Activated CD8-positive, alpha-beta memory T cell treated with anti-CD3 and anti-CD28 coated beads, Interleukin-2, amount 10 ng/mL, durations not matched to agents 7 days and 5 days (primary cell): ENCODE measurements at places on chromosomes 1 and 21. TPM values are rescaled to one million over a fixed set of nuclear protein-coding genes. Genes with fewer than 3 reads are reported as not detected.

RXRG gene
- total RNA-seq = not detected

GRCh38 chr1:153649863-153650235, 8.7 kb upstream of the SNAPIN start:
- DNase-seq = no peak

GRCh38 chr1:87045761-87046304, 131.4 kb downstream of the HS2ST1 start:
- DNase-seq = peak; percentile 47

GRCh38 chr1:248782416-248783141, 27.0 kb upstream of the LYPD8 start:
- DNase-seq = peak; percentile 8

WDR64 gene
- 0.12 TPM for total RNA-seq

- no peak for DNase-seq
Measured at GRCh38 chr1:181139631-181140061, 51.1 kb downstream of the IER5 start.

GRCh38 chr21:43913928-43914327, 48.9 kb downstream of the AGPAT3 start:
- no peak for DNase-seq

DNA sequence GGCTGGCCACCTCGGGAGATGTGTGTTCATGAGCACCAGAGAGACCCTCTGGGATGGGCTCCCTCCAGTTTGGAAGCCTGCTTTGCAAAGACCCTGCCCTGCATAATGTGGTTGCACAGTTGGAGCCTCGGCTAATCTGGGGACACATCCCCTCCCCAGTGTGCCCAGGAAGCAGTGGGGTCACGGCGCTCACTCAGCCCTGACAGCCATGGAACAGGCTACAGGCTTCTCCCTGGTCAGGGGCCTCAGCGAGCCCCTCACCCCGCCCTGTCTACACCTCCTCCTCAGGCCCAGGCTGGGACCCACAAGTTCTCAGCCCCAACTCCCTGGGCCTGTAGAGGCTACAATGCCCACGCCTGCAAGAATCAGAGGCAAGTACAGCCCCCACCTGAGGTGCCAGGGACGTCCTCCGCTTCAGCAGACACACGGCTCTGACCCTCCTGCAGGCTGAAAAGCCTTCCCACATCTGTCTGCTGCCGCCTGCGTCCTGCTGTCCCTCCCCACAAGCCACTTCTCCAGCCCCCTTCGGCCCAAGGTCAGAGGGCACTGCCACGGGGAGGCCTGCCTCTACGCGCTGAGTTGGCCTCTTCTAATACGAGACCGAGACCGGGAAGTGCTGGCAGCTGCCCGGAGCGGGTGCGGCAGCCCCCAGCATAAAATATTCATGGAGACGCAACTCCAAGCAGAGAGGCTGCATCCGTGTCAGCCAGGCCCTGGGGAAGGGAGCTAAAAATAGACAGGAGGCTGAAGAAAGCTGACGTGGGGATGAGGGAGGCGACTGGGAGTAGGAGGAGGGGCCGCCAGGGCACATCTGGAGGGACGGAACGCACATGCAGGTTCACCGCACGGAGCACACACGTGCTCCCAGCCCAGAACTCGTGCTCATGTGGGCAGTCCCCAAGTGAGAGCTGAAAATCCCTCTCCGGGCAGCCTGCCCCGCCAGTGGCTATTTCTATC, 15.2 kb upstream of the GPR153 start:
- no peak for DNase-seq

- no peak for DNase-seq
Measured at GRCh38 chr1:68378296-68379084, 71.3 kb downstream of the RPE65 start.

- DNase-seq = peak; percentile 48
Measured at GRCh38 chr1:244865028-244865371, 657 bp upstream of the HNRNPU start.

DNA sequence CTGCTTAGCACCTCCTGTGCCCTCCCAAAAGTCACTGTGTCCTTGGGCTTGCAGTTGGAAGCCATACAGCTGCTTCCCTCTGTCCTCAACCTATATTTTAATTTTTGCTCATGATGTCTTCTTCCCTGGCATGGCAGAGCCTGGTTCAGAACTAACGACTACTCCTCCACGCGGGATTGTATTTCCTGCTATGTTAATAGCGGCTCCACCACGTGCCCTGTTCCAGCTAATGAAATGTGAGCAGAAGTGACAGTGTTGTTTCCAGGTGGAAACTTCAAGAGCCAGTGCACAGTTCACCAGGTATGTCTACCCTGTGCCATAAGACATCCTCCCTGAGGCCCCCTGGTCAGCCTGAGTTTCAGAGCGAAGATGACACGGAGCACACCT, 52.1 kb downstream of the DHRS3 start:
- DNase-seq = no peak

- DNase-seq = no peak
Measured at GRCh38 chr21:46254208-46254975, 25.8 kb upstream of the LSS start.

OSCP1 gene
- 0.85 TPM for total RNA-seq

TCHH gene
- 0.12 TPM for total RNA-seq

DNA sequence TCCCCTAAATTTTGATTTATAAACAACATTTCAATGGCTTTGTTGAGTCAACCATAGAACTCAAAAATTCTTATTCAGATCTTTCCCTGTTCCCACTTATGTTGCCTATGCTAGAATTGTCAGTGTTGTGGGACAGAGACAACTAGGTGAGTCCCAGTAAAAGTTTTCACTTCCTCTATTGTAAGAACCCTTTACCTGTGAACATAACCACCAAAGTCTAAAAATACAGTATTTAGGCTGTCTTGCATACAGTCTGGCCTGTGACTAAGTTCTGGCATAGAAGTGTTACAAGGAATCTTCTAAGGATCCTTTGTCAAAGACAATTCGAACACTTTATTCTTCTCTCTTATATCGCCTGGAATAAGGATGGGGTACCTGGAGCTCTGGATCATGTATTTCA, 1047.9 kb upstream of the NCAM2 start:
- no peak for DNase-seq

GRCh38 chr1:66350001-66350547, 183.9 kb upstream of the SGIP1 start:
- DNase-seq = peak; percentile 68

- no peak for DNase-seq
Measured at GRCh38 chr1:7117399-7118281, 332.4 kb downstream of the CAMTA1 start.

PLXNA2 gene
- 0.26 TPM for total RNA-seq

DNA sequence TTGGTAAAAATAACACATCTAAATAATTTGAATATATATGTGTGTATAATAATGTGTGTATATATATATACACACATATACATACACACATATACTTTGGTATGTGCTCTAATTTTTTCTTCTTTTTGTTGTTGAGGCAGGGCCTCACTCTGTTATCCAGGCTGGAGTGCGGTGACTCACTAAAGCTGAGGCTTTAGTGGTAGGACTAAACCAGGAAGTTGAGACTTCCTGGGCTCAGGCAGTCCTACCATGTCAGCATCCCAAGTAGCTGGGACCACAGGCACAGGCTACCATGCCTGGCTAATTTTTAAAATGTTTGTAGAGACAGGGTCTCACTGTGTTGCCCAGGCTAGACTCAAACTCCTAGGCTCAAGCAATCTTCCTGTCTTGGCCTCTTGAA, 46.7 kb upstream of the CXADR start:
- no peak for DNase-seq

SAMD13 gene
- total RNA-seq = 0.82 TPM

DNA sequence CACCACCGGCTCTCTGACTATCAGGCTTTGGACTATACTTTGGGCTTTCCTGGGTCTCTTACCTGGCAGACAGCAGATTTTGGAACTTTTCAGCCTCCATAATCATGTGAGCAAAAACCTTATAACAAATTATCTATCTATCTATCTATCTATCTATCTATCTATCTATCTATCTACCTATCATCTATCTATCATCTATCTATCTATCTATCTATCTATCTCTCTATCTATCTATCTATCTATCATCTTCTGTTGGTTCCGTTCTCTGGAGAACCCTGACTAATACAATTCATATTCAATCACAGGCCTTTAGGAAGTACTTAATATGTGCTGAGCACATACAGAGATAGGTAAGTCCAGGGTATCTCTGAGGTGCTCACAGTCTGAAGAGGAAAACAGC, 18.7 kb upstream of the SCMH1 start:
- no peak for DNase-seq

MYBPH gene
- total RNA-seq = not detected

TRIM63 gene
- total RNA-seq = not detected

DNA sequence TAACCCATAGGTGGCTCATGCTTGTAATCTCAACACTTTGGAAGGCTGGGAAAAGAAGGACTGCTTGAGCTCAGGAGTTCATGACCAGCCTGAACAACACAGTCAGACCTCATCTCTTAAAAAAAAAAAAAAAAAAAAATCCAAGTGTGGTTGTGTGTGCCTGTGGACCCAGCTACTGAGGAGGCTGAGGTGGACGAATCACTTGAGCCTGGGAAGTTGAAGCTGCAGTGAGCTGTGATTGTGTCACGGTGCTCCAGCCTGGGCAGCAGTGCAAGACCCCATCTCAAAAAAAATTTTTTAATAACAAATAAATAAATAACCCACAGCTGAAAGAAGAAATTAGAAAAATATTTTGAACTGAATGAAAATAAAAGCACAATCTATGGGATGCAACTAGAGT, 13.8 kb downstream of the INTS7 start:
- no peak for DNase-seq

GPR3 gene
- total RNA-seq = 0.44 TPM

DNA sequence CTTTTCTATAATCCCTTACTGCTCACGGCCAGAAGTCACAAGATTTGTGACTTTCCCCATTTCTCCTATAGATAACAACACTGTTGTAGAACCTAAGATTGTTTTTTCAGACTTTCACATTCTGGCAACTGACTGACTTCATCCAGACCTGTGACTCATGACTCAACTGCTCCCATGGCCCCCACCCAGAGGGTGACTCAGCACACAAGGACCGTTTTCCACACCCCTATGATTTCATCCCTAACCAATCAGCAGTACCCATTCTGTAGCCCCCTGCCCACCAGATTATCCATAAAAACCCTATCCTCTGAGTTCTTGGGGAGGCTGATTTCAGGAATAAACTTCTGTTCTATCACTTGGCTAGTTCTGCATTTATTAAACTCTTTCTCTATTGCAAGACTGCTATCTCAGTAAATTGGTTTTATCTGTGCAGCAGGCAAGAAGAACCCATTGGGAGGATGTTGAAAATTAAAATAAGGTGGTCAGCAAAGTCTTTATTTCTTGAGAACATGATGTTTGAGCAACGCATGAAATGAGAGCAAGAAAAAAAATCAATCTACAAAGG, 79.7 kb downstream of the NGF start:
- DNase-seq = no peak

DNA sequence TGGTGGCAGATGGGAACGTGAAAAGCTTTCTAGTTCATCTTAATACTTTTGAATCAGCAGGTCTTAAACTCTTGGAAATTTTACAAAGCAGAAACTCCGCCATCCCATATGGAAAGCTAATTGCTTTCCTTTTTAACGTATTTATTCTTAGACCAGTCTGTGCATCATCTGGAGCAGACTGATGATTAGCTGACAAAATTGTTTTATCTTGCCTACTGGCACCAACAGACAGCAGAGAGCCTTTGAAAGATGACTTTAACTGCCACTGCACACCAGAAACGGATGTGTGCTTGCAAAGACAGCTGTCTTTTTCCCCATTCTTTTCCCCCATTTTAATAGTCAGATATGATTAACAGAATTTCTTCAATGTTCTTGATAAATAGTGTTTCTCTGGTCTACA, 97.0 kb downstream of the PLD5 start:
- DNase-seq = no peak

DNA sequence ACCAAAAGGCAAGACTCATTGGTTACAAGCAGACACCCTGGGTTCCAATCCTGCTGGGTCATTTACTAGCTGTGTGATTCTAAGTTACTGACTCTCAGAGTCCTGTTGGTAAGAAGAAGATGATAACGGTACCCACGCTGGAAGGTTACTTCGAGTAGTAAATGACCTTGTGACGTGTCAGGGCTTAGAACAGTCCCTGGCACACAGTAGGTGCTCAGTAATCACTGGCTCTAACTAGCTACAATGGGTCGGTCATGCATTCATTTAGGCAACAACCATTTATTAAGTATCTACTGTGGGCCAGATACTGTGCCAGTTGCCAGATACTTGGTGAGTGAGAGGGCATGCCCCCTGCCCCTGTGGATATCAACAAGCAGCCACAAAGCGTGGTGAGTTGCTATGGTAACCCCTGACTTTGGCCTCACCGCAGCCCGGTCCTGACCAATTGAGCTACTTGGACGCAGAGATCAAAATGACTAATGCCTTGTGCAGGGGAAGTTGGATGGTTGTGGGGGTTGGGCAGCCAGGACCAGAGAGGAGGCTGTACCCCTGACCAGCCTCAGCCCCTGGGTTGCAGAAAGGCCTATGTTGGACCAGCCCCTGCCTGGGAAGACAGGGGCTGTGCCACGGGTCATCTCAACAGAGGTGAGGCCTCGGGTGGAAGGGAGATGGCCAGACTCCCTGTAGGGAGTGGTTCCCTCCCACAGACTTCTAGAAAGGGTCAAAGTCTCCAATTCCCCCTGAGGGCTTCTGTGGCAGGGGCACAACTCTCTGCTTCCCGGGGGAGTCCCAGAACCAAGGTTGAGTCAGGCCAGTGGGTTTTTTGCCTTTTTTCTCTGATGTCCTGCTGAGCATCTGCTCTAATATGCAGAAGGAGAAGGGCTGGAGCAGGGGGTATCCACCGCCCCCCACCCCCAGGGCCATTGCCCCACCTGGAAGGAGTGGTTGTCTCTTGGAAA, 16.0 kb downstream of the DHRS3 start:
- DNase-seq = no peak

DNA sequence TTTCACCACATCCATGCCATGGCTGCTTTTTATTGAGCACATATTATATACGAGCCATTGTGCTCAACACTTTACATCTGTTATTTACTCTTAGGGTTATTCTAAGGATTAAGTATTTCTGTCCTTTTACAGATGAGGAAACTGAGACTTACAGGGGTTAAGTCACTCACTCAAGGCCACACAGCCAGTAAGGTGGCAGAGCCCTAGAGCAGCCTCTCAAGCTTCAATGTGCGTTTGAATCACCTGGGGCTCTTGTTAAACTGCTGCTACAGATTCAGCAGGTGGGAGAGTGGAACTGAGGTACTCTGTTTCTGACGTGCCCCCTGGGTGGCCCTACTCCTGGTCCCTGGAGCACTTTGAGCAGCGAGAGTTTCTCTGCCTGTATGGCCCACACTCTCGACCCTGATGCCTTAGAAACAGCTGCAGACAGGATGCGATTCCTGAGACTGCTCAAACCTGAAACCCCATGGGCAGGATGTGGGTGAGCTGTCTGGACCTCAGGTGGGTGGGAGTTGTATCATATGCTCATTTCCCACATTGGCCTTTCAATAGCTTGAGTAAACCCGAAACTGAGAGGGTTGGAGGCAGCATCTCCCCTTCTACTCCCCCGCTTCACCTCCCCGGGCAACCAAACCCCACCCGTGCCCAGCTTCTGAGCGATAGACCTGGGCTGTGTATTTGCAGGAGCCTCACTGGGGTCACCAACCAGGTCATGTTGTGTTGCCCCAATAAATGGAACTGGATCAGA, 59.3 kb downstream of the MAN1C1 start:
- peak; percentile 97 for DNase-seq

RNF19B gene
- total RNA-seq = 47.4 TPM

DENND2C gene
- 0.35 TPM for total RNA-seq

GRCh38 chr1:229869687-229870086, 197.4 kb upstream of the GALNT2 start:
- no peak for DNase-seq

GRCh38 chr1:234771642-234772344, 161.8 kb upstream of the IRF2BP2 start:
- DNase-seq = peak; percentile 36
